Stimulated activated naive CD8-positive, alpha-beta T cell treated with anti-CD3 and anti-CD28 coated beads, Interleukin-15, amount 100 ng/mL, for 72 hours (primary cell): ENCODE measurements at places on chromosomes 6 and 20.

GRCh38 chr6:44082872-44083321, 44.4 kb downstream of the MRPL14 start:
- no peak for DNase-seq

DNA sequence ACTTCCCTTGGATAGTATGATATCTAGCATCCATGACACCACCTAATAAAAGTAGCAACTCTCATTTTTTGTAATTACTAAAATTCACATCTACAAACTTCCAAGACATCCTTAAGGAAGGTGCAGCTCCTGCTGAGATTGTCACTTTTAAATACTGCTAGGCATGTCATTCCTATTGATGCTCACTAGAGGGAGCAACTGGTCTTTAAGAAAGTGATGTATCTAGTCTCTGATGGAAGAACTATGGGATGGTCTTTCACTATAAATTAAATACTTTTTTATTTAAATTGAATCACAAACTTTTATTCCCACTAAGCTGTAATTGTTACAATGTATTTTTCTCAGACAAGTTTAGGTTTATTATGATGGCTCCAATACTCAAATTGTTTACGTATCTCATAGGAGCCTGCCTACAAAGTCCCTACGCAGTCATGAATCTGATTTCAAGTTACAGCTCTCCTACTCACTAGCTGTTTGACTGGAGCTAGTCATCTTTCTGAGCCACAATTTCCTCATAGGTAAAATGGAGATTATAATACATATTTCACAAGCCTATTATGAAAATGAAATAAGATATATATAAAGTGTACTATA, 8.1 kb upstream of the TSPYL1 start:
- DNase-seq = no peak

DNA sequence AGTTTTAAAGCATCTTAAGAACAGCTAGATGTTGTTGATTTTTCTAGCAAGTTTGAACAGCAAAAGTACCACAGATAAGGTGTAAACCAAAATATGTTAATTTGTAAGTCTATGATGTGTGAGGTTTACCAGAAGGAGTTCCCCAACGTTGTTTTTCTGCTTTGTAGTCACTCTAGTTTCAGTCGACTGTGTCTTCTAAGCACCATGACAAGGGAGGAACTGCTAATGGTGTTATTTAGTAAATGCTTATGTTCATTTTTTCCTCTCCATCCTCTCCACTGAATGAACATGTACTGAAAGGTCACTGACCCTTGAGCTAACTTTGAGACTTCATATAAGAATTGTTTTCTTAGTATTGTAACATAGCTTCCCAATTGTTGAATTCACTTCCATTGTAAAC, 3.0 kb downstream of the ENPP3 start:
- DNase-seq = peak; percentile 28

DNA sequence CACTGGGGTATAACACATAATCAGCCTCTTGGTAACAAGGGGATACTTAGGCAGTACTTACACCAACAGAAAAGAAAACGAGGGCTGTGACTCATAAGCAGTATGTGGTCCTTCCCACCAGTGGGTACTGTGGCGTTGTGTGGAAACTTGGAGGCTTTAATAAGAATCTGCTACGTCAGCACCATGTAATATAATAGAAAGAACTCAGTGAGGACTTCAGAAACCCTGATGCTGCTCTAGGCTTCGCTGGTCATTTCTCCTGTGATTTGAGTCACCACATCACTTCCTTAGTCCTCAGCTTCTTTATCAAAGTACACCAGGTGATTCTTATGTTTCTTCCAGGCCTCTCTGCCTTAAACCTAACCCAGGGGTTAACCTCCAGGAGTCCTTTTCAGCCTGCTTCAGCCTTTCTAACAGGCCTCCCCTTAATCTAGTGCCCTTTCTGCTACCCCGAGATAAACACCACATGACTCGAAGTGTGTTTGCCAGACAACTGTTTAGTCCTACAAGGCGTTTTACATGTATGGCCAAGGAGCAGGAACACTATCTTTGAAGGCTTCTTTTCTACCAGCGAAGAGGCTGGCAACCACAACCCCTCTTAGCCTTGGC, 68.5 kb downstream of the FYN start:
- DNase-seq = peak; percentile 87

GRCh38 chr6:11766043-11766442, 12.6 kb downstream of the ADTRP start:
- DNase-seq = no peak

DNA sequence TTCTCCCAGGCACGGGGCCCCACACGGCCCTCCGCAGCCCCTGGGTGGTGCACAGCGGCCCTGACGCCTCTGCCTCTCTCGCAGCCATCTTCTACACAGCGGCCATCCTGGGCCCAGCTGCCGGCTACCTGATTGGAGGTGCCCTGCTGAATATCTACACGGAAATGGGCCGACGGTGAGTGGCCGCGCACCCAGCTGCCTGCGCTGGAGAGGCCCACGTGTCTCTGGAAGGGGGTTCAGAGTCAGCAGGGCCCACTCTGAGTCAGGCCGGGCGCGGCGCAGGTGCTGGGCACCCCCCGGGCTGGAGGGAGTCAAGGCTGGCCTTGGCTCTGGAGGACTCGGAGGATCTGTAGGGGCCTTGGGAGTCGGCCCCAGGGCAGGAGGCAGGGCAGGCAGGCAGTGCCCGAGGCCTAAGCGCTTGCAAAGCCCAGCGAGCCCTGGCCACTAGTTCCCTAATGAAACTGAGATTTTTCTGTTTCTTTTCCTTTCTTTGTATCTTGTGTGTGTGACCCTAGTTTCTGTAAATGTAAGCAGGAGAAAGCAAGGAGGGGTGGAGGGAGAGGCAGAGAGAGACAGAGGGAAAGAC, 16.4 kb downstream of the SLCO4A1 start:
- DNase-seq = no peak

- DNase-seq = no peak
Measured at GRCh38 chr6:136012198-136012887, 160.8 kb downstream of the PDE7B start.

- no peak for DNase-seq
Measured at GRCh38 chr6:81929828-81930227, 177.3 kb upstream of the TENT5A start.

DNA sequence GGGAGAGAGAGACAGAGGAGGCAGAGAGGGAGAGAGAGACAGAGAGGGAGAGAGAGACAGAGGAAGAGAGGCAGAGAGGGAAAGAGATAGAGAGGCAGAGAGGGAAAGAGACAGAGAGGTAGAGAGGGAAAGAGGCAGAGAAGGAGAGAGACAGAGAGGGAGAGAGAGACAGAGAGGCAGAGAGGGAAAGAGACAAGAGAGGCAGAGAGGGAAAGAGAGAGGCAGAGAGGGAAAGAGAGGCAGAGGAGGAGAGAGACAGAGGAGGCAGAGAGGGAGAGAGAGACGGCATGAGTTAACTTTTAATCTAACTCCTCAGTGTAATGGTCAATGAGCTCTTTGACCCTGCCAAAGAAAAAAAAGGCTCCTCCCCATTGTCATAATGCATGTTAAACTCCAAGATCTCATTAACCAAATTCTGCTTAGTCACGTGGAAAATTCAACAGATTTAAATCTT, 7.1 kb downstream of the ELOVL2 start:
- DNase-seq = no peak
